Osteoblast (primary cell): ENCODE measurements at places on chromosomes 6 and 20. TPM values are rescaled to one million over a fixed set of nuclear protein-coding genes. Genes with fewer than 3 reads are reported as not detected.

GRCh38 chr6:125846292-125847024 lies 55.7 kb downstream of the NCOA7 start:
- no peak for DNase-seq

DNA sequence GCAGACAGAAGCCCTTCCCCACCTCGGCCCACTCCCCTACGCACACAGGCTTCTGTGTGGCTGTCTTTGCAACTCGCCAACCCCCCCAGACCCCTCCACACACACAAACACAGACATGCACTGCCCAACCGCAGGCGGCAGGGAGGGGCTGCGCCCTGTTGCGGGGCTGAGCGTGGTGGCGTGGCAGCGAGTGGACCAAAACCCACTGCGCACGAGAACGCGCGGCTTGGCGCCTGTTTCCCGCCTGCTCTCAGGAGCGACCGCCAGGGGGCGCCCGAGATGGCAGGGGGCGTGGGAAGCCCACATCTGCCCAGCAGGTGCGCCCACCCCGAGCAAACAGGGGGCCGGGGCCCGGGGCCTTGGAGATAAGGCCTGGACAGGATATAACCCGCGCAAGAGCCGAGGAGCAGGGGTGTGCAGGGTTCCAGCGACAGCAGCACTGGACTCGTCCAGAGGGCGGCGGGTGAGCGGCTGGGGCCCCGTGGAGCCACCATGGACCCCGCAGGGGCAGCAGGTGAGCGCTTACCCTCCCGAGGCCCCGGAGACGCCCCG lies at the start of gene RBPJL:
Gene RBPJL, plus strand, starts transcription at position 410 of the 552 bp plus-strand sequence. Its CDS starts 83 bp downstream, at position 493.
- DNase-seq: peak; percentile 93

GRCh38 chr6:140641412-140641811 lies 1267.0 kb upstream of the CITED2 start:
- no peak for DNase-seq

DNA sequence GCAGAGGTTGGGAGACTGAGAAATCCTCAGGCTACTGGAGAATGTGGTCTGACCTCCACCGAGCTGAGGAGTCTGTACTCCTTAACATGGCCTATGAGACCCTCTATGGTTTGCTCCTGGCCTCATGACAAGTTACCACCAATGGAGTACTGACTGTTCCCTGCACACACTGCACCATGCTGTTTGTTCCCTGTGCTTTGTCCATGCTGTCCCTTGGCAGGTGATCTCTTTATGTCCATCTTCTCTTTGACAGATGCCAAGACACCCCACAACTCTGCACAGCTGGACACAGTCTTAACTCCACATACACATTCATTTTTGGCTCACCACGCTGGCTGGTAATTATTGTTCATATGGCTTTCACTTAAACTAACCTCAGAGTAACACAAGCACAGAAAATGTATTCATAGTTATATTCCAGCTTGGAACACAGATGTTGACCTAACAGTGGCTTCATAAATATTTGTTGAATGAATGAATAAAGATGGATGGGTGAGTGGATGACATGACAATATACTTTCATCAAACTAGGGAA lies 258.0 kb downstream of the ATXN1 start:
- no peak for DNase-seq

BFSP1 gene
- 1.8 and 2.9 TPM in 2 replicates for total RNA-seq

DNA sequence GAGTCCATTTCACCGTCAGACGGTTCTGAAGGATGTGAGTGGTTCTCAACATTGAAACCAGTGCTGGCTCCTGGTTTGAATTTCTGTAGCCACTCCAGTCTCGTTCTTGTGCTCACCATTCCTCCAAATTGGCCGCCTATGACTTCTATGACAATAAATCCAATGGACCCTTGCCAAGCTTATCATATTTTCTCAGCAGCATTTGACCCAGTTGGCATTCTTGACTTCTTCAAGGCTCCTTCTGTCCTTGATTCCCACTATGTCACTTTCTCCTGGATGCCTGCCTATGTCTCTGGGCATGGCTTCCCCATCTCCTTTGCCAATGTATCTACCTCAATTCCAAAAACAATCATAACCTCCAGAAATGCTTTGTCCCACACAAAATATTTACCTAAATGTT lies 756.0 kb upstream of the NRSN1 start:
- peak; percentile 10 for DNase-seq

DNA sequence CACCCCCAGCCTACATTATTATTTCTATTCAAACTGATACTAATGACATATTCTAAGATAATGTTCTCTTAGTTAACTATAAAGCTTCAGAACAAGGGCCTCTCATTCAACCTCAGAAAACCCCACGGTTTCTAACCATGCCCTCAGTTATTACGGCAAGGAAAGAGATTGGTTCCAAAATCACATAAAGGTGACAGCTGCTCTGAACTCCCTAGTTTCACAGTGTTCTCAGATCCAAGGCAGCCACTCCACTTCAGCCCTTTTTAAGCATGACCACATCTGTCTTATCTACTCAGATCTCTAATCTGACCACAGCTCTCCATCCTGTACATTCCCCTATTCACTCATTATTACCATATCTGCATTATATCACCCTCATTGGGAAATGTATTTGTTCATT lies 98.8 kb upstream of the CEP85L start:
- no peak for DNase-seq

DNA sequence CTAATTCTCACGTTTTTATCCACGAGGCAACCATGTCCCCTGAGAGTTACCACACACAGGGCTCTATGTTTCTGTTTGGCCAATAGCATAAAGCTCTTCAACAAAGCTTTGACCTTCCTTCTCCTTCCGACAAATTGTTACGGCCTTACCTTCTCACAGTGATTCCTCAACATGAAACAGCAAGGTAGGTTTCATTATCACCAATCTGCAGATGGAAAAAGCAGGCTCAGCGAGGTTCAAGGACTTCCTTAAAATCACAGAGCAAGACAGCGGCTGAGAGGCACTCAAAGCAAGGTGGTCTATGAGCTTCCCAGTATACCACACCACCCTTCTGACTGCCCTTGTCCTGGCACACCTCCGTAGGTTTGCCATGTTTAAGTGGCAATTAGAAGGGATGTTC lies 360.0 kb downstream of the CD83 start:
- DNase-seq: no peak

- no peak for DNase-seq
These were observed 40.4 kb upstream of the ZMYND8 start for GRCh38 chr20:47396762-47397476.

GRCh38 chr6:130574146-130574545 lies 208.3 kb downstream of the TMEM200A start:
- no peak for DNase-seq

KCNK16 gene
- total RNA-seq: not detected in 2 replicates

DNA sequence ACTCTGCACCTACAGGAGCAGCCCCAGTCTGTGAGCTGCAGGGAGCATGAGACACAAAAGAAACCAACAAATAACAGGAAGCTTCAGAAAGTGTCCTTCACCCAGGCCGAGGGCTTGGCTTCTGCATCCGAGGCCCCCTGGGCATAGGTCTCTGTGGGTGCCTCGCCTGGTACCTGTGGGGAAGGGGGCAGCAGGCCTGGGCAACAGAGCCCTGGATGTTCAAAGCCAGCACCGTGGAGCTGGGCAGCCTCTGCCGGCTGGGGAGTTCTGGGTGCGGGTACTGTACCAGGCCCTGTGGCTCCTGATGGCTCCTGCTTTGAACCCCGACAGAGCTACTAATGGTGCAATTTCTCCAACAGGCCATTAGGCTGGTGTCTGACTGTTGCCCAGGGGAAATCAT lies 55.7 kb downstream of the TMEM242 start:
- DNase-seq: peak; percentile 35

DNA sequence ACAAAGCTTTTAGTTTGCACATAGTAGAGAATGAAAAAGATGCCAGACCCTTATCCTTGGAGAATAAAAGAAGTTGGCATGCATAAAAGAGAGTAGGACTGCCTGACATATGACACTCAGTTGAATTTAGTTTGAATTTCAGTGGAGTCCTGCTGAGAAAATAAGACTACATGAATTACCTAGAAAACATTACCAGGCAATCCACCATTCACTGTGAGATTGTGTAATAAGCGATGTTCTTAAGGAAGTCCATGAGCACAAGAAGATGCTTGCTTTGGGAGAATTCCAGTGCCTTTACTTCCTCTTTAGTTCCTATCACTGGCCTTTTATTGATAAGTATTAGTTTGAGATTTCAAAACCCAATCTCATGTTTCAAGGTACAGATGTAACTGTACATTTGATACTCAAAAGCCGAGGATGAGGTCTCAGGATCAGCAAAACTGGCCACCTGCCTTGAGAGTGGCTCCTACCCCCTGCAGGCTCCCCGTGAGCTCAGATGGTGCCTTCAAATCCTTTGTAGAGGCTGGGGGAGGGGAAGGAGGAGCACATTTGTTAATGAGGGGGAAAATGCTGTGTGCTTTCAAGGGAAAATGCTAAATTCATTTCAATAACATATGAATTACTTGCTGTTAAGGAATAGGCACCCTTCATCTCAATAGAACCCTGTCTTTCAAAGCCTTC lies 11.2 kb upstream of the UNC93A start:
- DNase-seq: no peak

GRCh38 chr6:152426276-152426675 lies 210.9 kb downstream of the SYNE1 start:
- DNase-seq: no peak

- no peak for DNase-seq
These were observed 275.6 kb downstream of the TENT5A start for GRCh38 chr6:81476881-81477280.

DNA sequence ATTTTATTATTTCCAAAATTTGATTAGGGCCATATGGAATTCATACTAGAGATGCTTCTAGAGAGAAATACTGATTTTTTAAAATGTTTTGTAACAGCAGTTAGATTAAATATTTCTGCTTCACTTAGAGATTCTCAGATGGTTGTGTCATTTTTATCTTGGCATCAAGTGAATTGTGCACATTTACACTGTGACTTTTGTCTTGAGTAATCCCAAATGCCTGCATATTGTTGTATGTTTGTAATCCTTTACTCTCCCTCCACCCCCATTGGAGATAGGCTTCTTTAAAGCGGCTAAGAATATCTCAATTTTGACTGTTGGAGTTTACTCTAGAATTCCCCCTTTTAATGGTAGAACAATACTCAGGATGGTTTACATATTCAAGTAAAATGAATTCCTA lies 19.0 kb downstream of the STX16 start:
- no peak for DNase-seq

DNA sequence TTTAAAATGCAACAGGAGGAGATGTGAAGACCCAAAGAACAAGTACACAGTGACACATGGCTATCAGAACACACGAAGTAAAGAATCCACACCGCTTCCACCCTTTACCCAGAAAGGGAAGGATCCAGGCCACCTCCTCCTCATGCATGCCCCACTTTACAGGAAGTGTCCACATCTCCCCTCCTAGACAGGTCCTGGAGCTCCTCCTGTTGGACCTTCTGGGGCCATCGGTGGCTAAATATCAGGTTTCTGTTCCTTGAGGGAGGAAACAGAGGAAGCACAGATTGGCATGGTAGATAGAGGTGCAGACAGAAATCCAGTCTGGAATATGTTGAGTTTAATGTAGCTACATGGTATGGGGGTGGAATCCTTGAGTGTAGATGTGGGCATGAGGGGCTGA lies 10.9 kb downstream of the NINL start:
- DNase-seq: no peak
